ENCODE measurements at places on chromosomes 4 and X.

DNA sequence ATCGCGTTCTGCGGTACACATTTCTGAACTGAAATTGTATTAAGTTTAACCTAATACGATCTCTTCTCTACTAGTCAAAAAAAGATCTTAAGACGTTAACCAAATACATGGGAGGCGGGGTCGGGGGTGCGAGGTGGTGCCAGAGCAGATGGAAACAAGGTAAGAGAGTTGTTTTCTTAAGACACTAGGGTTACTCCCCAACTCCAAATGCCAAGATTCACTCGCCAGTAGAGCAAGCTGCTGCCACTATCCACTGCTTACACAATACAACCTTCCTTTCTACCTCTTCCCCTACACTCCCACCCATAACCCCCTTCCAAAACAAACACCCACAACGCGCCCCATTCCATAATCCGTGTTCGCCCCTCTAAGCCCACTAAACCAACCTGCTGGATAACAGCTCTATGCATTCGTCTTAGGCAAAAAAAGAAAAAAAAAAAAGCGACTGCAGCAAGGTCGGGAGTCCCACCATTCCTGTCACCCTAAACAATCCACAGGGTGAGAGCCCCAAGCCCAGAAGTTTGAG lies 1.3 kb downstream of the LCORL start:
- no peak for DNase-seq

DNA sequence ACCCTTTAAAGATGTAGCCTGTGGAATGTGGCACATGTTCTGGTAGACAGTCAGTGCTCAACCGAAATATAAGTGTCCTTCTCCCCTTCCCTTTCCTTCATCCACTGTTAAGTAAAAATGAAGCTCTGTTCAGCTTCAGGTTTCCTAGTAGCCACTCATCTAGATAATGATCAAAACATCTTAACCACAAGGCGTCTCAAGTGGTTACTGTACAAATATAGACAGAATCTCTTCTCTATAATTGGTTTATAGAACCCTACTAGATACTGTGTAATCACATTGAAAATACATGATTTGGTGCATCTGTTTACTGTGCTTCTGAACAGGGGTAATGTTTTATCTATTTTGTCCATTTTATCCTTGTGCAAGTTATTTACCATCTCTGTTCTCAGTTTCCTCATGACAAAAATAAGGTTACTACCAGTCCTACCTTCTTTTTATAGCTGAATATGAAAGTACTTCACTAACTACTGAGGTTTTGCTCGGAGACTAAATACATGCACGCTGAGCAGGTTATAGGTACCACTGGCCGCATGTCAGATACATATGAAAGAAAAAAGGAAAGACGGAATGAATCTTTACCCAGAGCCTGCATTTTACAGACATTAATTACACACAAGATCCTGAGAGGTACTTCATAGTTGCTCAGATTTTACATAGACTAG lies 20.3 kb upstream of the SLC25A4 start:
- DNase-seq, result no peak

- DNase-seq, result peak; percentile 24
Measured at GRCh38 chrX:274904-275475, 6.2 kb upstream of the PLCXD1 start.

DNA sequence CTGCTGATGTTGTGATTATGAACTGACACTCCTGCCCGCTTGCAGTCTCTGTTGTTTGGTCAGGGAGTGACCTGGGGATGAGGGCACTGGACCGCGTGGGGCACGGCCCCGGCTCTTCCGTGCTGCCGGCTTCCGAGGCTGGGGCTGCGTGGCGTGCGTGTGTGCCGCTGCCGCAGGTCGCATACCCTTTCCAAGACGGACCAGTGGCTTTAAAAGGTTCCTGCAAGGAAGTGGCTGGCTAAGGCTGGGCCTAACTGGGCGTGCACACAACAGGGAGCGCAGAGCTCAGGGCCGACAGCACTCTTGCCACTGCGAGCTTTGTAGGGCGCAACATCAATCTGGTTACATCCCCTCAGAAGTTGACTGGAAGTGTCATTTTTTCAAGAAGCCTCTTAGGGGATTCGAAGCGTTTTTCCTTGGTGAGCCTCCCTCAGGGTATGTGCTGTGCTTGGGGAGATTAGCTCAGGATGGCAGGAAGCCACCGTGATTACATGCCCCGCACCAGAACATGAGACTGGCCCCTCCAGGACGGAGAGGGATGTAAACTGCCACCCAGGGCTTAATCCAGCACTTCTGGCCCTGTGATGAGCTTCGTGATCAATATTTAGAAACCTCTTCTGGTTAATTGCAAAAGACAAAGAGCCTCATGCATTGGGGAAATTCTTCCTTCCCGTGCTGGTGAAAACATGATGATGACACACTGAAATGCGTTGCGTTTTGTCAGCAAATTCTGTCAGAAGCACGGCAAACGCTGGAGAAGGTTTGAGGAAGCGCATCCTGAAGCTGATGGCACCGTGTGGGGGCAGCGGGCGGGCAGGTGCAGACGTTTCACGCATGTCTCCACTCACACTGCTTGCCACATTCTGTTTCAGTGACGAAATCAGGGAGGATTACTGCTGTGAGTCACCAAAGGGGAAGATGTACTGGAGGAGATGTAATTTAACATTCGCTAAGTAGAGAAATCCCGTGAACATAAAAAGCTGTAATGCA lies 11.1 kb downstream of the MAEA start:
- no peak for DNase-seq

DNA sequence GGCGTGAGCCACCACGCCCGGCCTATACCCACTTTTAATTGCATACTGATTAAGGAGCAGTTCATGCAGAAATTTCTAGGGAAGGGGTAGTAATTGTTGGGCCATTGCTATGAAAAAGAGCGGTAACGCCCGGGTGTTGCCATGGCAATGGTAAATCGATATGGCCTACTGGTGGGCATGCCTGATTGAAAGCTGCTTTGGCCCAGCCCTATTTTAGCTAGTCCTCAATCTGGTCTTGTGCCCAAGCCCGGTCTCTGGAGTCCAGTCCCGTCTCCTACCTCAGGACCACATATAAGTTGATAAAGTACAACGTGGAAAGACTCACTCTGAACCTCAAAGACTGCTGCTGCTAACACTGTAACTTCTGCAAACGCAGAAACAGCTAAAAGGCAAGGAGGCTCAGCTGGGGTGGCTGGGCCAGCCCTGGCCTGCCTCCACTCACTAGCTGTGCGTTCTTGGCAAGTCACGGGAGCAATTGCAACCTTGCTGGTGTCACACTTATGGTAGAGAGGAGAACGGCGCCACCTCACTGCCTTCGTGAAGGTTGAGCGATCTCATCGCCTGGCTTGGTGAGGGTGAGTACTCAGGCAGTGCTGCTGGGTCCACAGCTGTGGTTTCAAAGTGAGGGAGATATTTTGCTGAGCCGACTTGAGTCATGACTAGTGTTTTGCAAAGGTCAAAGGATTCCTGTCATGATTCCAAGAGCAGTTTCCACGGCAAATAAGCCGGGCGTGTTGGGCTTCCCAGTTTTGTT lies 57.0 kb upstream of the GRPEL1 start:
- DNase-seq, result peak; percentile 75

DNA sequence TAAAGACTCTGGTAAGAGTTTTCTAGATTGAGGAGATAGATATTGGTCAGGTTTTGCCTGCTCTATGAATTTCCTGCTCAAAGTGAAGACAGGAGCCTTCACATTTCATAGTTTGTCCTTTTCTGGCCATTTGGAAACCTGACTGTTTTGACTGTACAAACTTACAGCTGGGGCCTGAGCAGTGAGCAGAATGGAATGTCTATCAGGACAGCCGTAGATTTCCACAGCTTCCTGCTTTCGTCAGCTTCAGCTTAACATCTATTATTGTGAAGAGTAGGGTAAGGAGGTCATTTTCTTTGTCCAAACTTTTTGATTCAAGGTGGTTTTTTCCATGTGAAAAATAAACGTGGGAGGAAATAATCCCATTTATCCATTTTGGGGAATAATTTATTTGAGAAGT lies 124.3 kb upstream of the DIPK2B start:
- no peak for DNase-seq

DNA sequence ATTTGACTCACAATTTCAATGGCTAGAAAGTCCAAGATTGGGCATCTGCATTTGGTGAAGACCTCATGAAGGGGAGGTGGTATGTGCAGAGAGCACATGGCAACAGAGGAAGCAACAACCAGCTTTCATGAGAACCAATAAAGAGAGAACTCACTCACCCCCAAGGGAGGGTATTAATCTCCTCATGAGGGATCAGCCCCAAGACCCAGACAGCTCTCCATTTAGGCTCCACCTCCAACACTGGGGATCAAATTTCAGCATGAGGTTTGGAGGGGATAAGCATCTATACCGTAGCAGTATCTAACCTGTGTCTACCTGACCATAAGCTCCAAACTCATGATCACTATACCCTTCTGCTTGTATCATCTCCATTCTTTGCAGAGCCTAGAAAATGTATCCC lies 9.3 kb upstream of the TBC1D19 start:
- DNase-seq, result no peak

DNA sequence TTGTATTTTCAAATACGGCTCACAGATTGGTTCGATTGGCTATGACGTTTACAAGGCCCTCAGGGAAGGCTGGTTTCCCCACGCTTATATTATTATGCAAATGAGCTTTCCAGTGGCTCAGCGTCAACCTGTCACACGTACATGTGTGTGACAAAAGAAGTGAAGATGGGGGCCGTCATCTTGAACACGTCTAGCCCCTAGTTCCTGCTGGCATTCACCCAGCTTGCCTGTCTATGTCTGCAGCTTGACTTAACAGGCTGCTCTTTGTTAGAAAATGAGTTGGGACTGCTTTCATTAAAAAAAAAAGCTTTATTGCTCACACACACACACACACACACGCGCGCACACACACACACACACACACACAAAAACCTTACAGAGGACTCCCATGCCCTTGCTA lies 283.6 kb upstream of the CTSO start:
- no peak for DNase-seq

DNA sequence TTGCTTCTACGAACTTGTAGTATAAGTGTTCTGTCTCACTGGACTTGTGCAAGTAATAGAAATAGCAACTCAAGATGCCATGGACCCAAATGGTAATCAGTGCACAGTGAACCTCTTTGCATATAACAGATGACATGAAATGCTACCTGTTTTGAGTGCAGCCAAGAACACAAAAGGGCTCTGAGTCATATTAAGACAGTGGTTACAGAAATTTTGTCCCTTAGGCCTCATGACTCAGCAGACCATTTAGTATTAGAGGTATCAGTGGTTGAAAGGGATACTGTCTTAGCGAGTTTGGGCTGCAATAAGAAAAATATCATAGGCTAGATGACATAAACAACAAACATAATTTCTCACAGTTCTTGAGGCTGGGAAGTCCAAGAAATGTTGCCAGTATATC lies 502.9 kb upstream of the PCDH10 start:
- no peak for DNase-seq

DNA sequence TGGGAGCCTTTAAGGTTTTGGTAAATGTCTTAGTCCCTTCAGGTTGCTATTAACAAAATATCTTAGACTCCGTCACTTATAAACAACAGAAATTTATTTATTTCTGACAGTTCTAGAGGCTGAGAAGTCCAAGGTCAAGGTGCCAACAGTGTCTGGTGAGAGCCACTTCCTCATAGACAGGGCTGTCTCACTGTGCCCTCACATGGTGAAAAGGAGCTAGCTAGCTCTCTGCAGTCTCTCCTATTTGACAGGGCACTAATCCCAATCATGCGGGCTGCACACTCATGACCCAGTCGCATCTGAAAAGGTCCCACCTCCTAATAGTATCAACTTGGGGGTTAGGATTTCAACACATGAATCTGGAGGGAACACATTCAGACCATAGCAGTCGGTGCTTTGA lies 63.4 kb upstream of the KLF3 start:
- DNase-seq, result no peak

DNA sequence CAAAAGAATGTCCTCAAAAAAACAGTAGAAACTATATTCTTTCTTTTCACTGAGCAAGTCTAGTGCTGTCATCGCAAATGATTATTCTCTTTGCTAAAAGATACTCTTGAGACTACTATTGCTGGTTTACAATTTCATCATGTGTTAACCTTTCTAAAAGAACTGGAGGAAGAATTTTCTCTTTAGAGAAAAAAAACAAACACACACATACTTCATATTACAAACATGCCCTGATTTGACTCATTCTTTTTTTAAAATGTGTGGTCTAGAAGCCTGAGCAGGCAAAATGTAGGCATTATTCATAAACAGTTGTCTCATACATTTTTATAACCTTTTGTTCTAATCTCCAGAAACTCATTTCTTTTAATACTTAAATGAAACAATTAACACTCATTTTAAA lies 60.6 kb upstream of the FAT4 start:
- no peak for DNase-seq

- no peak for DNase-seq
Measured at GRCh38 chr4:128068918-128069317, 7.8 kb downstream of the LARP1B start.

DNA sequence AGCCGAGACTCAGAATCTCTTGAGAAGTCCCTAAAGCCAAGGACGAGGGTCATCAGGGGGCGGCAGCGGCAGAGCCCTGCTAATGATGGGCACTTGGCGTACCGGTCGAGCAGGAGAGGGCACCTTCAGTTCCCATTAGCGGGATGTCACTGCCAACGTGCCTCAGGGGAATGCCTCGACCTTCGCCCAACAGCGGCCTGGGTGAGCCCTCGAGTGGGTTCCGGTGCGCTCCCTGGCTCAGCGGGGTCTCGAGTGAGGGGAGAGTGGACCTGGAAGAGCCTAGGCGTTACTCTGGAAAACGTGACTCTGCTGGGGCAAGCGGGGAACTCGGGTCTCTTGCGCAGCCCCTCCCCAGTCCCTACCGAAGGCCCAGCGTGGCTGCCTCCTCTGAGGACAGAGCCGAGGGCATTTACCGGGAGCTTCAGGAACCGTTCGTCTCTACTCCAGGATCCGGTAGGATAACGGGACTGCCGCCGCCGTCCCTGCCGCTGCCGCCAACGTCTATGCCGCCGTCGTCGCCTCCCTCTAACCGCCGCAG lies 36.9 kb downstream of the PGRMC1 start:
- no peak for DNase-seq

DNA sequence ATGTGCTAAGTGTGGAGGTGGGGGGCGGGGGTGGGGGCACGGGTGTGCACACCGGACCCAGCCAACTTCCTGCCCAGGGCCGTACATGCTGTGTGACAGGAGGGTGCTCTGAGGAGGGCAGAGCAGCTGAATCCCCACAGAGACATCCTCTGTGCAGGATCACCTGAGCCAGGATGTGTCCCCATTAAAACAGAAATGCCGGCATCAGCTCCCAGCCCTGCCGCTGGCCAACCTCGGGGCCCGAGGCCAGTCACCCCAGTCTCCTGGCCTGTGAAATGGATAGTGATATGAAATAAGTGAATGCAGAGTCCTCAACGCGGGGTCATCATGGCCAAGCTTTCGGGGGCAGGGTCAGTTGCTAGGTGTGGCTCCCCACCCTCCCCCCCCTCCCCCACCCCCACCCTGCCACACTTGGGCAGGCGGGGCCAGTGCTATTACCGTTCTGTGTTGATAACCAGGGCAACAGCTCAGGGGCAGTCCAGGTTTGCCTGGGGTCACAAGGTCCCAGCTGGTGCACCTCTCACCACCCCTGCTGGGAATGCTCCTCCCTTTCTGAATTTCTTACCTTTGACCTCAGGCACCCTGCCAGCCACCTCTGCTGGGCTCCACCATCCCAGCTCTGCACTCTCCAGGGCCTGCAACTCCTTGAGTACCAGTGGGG lies 227.2 kb upstream of the PSAPL1 start:
- DNase-seq, result no peak
